ENCODE measurements at places on chromosomes 7 and 10.

- no peak for DNase-seq
Observed at GRCh38 chr7:129947049-129947448, 5.7 kb downstream of the UBE2H start.

DNA sequence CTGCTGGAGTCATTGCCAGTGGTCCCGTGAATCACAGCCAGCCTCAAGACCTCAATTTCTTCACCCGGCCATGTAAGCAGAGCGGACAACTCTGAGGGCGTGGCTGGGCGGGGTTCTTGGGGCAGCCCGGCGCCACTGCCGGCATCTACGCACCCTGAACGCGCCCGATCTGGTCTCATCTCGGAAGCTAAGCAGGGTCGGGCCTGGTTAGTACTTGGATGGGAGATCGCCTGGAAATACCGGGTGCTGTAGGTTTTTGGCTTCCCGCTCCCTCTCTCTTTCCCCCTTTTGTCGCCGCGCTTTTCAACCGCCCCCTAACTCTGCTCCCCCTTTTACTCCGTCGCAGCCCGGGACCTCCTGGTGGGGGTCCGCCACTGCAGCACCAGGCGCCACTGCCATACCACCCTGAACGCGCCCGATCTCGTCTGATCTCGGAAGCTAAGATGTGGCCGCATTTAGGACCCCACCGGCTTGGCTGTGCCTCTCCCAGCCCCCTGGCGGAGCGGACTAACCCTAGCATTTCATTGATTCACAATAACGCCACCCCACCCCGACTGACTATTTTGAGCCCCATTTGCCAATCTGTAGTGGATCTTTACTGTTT lies 25.3 kb downstream of the GARIN1A start:
- DNase-seq = peak; percentile 85

- no peak for DNase-seq
Observed at GRCh38 chr10:78222096-78222790, 188.6 kb downstream of the RPS24 start.

- DNase-seq = no peak
Observed at GRCh38 chr7:126370038-126370668, 882.6 kb downstream of the GRM8 start.

DNA sequence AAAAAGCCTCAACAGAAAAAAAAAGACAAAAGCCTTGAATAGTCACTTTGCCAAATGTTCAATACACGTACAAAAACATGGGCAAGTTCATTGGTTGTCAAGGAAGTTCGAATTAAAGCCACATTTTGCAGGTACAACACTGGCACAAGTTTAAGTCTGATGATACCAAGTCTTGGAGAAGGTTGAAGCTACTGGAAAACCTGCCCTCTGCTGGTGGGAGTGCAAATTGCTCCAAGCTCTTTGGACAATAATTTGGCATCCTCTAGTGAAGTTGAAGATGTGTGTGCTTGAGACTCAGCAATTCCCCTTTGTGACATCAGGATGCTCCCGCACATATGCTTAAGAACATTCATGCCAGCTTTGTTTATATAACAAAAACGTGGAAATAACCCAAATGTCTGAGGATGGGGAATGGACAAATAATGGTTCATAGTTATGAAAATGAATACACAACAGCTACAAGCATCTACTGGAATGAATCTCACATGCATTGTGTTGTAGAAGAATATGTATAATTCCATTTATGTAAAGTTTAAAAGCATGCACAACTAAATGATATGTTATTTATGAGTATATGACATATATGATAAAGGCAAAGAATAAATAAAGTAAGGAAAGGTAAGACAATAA lies 120.0 kb upstream of the PLPP4 start:
- DNase-seq = peak; percentile 16

DNA sequence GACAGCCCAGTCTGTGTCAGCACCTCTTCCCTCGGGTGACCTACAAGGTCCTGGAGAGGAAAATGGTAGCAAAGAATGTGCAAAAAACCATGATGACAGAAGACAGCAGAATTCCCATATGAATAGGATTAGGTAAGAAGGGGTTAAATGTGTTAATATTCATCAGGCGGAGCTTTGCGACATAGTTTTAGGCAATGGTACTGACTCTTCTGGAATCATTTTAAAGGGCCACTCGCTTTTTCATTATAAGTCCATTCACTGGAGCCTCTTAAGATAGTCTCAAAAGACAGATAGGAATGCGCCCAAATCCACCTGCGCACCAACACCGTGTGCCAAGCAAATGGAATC lies 38.2 kb downstream of the DLG5 start:
- DNase-seq = no peak

DNA sequence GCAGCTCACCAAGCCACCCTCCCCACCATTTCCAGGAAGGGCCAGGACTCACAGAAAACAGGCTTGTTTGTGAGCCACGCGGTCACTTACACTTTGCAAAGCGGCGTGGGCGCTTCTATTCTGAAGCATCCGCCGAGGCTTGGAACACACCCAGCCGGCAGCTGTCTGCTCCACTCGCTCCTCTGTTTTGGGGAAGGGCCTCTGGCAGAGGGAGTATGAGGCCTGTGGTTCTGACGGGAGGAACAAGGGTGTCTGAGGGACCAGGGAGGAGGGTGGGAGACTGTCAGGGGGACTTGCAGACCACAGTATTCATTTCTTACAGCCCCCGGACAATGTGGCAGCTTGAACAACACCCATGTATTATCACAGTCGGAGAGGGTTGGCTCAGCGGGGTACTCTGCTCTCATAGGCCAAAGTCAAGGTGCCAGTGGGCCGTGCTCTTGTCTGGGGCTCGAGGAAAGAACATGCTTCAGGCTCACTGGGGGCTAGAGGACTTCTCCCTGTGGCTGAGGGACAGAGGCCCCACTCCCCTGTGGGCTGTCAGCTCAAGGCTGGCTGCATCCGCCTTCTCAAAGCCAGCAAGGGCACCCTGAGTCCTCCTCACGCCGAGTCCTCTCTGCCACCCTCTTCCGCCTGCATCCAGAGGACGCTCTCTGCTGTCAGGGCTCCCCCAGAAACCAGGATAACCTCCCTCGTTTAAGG lies 60.4 kb upstream of the FAM20C start:
- peak; percentile 30 for DNase-seq

DNA sequence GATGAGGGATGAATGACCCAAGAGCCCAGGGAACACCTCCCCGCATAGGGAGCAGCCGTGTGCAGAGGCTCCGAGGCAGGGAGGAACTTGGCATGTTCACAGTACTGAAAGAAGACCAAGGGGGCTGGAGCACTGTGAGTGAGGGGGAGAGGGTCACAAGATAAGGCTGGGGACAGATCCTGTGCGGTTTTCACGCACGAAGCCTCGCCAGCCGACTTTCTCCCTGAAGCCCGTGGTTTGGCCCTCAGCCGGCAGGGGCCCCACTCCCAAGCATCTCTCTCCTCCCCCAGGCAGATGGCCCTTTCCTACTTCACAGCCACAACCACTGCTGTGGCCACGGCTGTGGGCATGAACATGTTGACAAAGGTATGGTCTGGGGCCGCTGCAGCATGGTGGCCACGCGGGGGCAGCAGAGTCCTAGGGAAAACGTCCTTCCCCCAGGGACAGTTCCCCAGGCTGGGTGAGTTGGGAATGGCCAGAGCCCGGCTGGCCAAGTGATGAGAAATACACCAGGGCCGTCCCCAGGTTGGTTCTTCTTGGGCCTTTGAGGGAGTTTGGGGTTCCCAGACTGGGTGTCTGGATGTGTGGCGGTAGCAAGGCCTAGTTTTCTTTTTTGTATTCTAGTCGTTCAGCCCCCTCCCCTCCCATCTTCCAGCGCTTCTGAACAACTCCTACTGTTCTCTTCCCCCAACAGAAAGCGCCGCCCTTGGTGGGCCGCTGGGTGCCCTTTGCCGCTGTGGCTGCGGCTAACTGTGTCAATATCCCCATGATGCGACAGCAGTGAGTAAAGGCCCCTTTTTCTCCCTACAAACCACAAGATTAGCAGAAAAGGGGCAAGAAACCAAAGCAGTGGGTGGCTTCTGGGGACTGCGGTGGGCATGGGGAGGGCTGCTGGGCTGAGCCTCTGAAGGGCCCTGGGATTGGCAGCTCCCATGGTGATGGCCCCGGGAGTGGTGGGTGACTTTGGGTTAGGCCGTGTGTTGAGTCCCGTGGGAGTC lies 14.4 kb upstream of the WBP1L start:
- DNase-seq = peak; percentile 89

- peak; percentile 82 for DNase-seq
Observed at GRCh38 chr10:61992671-61993668, 91.5 kb downstream of the ARID5B start.

- DNase-seq = no peak
Observed at GRCh38 chr10:8163824-8164223, 109.3 kb downstream of the GATA3 start.

DNA sequence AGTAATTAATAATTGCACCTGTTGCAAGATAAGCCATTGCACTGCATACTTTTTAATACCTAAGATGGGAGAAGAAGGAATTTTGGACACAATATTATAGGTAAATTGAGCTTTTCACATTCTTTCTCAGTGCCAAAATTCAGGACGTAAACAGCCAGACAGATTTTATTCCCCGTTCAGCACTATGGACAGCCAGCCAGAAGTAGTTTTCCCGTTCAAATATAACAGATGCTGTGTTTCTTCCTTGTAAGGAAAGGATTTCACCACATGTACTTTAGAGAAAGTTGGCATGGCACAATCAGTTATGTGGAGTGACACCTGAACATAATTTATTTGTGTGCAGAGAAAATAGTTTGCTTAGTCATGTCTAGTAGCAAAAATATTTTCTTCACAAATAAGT lies 34.8 kb downstream of the SEMA3E start:
- no peak for DNase-seq

GRCh38 chr10:63798599-63799498 lies 277.6 kb downstream of the REEP3 start:
- peak; percentile 88 for DNase-seq

GRCh38 chr7:131869169-131869844 lies 312.9 kb upstream of the PODXL start:
- DNase-seq = no peak

- no peak for DNase-seq
Observed at GRCh38 chr10:85641479-85642009, 725.1 kb downstream of the GRID1 start.

GRCh38 chr10:124906551-124907001 lies 35.3 kb upstream of the ZRANB1 start:
- DNase-seq = peak; percentile 78

DNA sequence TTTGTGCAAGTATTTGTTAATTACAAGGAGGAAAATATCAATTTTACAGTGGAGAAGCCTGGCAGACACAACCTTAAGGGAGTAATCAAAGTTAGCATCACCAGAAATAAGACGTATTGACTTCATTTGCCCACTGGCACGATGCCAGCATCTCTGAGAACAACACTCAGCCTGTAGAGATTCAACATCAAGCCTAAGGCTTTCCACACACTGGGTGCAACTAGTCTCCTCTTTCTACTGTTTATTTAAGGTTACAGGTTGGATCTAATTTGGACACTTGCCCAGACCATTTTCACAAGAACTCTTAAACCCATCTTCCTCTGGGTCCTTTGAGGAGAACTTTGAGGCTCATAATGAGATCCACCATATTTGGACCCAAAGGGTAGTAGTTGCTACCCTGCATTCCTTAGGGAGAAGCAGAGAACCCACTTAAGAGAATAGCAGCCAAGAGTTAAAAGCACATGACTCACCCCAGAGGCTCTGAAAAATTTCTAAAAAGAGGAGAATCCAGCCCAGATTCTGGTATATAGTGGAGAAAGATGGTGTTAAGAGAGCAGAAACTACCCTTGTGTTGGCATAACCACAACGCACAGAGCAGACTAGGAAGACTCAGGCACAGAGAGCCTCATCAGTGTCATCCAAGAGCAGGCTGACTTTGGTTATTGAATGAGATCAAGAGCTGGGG lies 97.3 kb downstream of the CCDC71L start:
- peak; percentile 47 for DNase-seq

DNA sequence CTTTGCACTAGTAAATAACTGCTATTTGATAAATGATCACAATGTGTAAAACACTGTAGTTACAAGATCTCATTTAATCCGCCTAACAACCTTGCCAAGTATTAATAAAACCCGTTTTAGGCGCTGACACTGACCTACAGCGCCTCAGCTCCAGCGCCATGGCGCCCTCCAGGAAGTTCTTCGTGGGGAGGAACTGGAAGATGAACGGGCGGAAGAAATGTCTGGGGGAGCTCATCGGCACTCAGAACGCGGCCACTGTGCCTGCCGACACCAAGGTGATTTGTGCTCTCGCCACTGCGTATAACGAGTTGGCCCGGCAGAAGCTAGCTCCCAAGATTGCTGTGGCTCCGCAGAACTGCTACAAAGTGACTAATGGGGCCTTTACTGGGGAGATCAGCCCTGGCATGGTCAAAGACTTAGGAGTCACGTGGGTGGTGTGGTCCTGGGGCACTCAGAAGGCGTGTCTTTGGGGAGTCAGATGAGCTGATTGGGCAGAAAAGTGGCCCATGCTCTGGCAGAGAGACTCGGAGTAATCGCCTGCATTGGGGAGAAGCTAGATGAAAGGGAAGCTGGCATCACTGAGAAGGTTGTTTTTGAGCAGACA lies 1.1 kb upstream of the TNPO3 start:
- no peak for DNase-seq

DNA sequence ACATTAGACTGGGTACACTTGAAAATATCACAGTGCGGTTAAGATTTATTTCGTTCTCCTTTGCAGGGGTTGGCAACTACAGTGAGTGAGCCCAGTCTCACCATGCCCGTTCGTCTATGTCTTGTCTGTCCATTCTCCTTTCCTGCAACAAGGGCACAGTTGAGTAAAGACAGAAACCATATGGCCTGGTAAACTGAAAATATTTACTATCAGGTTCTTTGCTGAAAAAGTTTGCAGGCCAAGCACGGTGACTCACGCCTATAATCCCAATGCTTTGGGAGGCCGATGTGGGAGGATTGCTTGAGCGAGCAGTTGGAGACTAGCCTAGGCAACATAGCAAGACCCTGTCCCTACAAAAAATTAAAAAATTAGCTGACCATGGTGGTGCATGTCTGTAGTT lies 11.4 kb upstream of the KCTD7 start:
- DNase-seq = no peak

DNA sequence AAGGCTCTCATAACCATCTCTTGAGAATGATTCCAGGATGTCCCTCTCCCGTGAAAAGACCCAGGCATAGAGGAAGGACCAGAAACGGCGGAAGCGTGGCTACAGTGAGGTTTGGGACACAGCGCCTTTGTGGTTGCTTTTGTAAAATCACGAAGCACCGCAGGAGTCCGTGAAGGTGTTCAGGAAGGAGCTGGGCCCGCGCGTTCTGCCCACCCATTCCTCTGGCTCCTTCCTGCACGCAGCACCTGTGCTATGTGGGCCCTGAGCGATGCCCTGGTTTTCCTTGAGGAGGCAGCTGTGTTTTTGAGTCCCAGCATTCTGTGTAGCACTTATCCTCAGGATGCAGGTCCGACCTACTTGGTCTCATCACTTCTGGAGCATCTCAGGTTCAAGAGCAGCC lies 112.8 kb downstream of the TRRAP start:
- DNase-seq = no peak
